ENCODE measurements at places on chromosomes 12 and 14.

- DNase-seq: no peak
These were observed 234.8 kb upstream of the ATP2B1 start for GRCh38 chr12:89943463-89943862.

DNA sequence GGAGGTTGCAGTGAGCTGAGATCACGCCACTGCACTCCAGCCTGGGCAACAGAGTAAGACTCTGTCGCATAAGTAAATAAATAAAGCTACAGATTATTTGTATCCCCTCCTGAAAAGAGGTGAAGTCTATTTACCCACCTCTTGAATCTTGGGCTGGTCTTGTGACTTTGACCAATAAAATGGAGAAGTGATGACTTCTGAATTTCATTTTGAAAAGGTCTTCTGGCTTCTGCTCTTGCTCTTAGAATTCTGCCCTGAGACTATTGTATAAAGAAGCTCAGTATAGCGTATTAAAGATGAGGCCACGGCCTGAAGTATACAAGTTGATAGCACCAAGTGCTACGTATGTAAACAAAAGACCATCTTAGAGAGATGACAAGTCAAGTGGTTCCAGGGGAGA is 88.3 kb upstream of the AMN1 start:
- no peak for DNase-seq

- no peak for DNase-seq
These were observed 14.9 kb downstream of the LHX5 start for GRCh38 chr12:113456761-113457160.

DNA sequence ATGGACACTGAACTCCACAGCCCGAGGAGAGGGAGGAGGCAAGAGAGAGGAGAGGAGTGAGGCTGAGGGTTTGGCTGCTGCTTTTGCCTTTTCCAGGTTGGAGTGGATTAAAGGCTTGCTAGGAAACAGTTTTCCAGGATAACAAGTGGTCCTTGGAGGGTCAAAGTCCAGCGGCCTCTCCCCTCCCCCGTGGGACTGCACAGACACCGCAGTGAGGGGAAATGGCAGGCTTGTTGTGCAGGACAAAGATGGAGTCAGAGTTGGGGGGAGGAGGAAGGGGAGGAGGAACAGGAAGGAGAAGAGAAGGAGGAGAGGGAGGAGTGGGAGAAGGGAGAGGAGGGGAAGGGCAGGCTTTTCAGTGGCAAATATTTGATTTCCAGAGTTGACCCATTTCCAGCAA is 245.5 kb downstream of the RBM19 start:
- DNase-seq: no peak

- DNase-seq: no peak
These were observed 83.2 kb downstream of the SPPL3 start for GRCh38 chr12:120820884-120821510.

Measured in NCI-H2227 treated with DMSO at 0.1 percent for 48 hours (cell line).